Activated naive CD8-positive, alpha-beta T cell treated with anti-CD3 and anti-CD28 coated beads, Interleukin-2, amount 50 U/mL, for 16 hours (primary cell): ENCODE measurements at places on chromosomes 11 and 22.

DNA sequence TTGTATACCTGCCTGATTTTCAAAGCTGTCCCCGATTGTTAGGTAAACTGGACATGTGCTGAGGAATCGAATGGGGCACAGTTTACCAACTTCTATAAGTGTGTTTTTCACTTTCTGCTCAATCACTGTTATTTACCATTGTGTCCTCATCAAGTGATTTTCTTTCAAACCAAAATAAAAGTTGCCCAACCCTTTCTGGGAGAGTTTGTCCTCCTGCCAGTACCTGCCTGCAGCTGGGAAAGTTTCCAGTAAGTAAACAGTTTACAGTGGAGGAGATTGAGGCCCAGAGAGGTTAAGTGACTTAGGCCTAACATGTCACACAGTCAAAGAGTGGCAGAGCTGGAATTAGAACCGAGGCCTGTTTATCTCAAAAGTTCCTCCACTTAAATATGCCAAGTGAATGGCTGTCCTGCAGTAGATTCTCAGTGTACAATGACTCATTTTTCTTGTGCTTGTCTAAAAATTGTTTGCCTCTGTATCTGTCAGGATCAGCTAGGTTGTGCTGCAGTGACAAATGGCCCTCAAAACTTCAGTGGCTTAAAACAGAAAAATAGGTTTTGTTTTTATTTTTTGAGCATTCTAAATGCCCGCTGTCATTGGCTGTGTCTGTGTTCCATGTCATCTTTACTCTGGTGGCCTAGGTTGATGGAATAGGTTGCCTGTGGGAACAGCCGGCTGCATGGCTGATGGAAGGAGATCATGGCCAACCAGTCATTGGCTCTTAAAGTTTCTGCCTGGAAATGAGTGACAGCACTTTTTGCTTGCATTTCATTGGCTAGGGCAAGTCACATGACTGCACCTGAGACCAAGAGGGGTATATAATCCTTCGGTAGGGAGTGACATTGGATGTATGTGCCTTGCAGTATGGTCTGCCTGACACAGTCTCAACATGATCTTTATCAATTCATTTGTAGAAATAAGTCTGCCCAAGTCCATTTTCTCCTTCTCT lies 61.8 kb upstream of the CRYBB3 start:
- no peak for DNase-seq

GRCh38 chr11:26995701-26996460 lies 2.0 kb downstream of the FIBIN start:
- DNase-seq: no peak

DNA sequence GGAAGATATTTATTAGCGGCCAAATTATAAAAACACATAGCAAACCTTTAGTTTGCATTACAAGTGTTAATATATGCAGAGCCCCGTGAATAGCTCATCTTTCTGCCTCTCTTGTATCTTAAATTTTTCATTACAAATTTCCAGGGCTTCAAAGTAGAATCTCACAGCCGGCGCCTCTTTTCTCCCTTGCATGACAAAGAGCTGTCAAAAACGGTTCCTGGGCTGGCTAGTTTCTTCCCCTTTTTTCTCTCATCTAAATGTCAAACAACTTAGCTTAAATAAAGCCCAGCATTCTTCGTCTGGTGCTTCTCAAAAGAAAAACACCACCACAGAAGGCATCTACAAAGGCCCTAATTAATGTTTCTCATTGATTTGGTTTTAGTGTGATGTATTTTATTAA lies 253.0 kb downstream of the INSC start:
- DNase-seq: no peak

DNA sequence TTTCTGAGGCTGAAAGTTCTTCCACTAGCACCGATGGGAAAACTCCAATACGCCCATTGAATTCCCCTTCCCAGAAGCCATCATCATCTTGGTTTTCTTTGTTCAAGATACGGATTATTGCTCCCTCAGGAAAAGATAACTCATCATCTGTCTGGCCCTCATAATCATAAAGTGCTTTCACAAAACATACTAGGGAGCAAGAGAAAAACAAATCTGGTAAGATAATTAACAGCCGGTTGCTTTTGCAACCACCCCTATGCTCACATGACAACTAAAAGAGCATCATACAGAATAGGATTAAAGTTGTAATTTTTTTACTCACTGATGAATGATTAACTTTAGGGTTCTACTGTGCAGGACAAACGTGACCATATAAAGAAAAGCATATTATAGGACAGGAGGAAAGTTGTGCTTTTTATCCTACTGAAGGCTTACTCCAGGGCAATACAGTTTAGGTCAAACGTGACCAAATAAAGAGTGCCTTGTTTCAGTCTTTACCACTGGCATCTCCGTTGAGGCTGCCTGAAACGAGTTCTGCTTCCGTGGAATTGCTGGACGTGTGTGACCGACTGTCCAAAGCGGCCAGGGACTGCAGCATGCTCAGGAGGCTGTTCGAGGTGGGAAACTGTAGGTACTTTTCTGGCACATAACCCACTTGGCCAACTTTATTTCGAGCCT lies 28.6 kb downstream of the ATG16L2 start:
- no peak for DNase-seq
